ENCODE measurements at places on chromosomes 5 and 9.

DNA sequence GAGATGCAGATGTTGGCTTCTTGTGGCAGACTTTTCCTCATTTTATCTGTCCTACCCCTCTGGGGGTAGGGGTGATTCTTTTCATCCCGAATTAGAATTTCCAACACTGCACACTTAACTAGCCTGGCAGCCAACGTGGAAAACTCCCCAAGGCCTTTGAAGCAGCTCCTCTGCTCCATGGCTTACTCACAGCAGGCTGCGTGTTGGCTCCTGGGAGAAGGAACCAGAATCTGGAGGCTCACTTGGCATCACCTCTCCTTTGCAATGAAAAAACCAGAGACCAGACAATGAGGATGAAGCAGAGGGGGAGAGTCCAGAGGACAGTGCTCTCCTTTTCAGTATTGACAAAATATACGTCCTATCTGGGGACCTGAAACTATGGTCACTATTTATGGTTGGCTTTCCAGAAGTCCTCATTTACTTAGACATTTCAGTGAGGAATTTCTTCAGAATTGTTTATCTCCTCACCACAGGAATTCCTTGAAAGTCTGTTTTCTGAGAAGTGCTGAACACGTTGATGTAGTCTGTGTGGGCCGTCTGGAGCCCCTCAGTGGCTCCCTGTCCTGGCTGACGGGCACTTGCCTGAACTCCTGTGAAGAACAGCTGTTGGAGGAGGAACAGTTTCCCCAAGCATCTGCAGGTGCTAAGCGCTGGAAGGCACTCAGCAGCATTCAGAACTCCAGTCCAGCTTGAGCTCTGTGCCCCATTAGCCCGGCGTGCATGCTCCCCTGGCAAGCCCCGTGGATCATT, 231.3 kb downstream of the RFK start:
- no peak for DNase-seq

GRCh38 chr5:107809201-107810034, 138.7 kb upstream of the EFNA5 start:
- no peak for DNase-seq

GRCh38 chr5:141778206-141778605, 96.2 kb upstream of the ARAP3 start:
- DNase-seq = no peak

DNA sequence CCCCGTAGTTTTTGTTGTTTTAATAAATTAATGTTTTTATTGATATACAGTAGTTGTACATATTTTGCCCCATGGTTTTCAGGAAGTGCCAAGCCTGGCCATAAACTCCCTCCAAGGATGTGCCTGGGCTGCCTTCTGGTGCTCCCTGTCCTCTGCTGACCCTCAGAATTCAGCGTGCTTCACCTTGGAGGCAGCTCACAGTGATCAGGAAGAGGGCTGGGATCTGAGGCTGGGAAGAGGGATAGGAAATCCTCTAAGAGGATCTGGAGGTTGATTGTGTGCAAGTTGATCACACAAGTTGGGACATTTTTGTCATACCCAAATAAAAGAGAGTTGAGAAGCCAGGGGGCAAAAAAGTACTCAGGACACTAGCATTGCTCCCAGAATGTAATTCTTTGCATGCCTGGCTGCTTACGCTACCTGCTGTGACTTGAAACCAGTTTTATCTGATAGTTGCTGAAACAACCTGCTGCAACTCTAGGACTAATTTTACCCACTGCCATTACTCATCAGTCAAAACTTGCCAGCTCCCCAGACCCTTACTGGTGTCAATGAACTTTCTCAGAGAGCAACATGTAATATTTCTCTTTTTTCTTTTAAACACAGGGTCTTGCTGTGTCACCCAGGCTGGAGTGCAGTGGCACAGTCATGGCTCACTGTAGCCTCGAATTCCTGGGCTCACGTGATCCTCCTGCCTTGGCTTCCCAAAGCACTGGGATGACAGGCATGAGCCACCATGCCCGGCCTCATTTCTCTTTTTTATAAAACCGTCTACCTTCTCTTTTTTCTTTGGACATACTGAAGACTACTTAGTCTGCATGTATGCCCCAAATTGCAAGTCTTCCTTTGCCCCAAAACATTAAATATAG, 29.0 kb downstream of the PDE6A start:
- no peak for DNase-seq

GRCh38 chr5:89279391-89280036, 396.5 kb upstream of the MEF2C start:
- no peak for DNase-seq

- no peak for DNase-seq
Measured at GRCh38 chr5:44542470-44542869, 153.2 kb upstream of the FGF10 start.

DNA sequence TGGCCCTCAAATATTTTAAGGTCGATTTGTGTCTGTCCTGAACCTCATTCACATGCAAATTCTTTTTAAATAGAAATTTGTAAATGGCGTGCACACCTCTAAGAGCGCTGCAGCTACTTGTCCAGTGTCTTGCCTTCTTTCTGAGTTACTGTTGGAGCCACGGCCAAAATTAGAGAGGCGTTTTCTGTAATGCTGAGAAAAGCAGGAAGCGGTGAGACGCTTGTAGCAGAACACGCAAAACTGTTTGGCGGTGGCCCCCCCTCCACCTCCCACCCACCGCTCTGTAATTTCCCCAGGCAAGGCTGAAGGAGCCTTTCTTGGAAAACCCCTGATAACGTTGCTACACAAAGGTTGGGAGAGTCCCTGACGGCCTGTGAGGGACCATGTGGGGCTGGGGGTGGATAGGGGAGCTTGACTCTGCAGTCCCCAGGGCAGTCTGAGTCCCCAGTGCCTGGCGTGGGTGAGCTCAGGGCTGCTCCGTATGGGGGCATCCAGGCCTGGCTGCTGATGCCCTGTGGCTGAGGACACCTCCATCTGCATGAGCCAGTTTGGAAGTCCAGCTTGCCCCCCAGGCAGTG, 96.5 kb downstream of the GADD45G start:
- no peak for DNase-seq

DNA sequence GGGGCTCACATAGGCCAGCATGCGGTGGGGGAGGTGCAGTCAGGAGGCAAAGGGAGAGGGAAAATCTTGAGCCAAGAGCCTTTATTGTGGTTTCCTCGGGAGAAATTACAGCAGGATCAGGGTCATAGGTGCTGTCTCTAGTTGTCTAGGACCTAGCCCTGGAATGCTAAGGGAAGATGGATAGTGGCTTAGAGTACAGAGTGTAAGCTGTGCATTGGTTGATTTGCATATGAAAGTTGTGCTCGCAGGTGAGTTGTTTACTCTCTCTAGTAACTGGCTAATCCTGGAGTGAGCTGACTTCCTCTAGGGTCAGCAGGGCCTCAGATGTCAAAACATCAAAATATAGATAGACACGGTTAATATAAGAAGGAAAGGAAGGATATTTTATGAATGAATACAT, 877.7 kb downstream of the TLE4 start:
- no peak for DNase-seq

DNA sequence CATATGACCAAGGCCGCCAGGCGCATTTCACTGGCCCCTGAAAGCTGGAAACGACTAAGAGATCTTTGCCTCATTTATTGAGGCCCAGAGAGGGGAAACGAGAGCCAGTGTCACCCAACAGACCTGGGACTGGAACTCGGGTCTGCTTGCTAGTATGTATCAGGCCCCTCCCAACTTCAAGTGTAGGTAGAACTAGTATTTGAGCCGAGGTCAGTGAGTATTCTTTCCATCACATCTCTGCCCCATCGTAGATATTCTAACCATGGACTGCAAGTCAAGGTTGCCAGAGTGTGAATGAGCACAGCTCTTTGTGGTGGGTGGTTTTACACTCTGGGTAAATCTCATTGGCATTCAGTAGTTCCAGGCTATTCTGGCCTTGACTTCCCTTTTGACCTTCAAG, 42.2 kb downstream of the GPR107 start:
- no peak for DNase-seq

DNA sequence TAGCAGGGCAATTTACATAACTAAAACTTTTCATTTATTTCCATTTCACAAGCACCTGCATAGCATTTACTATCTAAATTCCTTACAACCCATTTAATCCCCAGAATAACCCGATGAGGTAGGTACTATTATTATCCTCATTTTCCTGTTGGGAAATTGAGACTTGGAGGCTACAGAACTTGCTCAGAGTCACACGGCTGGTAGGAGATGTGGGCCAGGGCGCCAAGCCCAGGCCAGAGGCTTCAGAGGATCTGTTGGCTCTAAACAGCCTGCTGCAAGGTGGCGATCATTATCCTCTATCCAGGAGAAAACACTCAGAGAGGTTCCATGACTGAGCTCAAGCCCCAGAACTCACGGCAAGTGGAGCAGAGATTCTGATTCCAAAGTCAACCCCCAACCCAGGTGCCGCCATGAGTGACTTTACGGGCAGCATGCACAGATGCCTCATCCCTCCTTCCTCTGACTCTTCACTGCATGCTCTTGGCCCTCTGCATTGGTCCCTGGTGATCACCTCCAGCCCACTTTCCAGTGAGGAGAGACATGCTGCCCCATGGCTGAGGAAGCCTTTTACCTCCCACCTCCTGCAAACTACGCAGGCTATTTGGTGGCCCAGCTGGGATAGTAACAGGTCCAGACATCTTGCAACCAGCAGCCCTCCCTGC, 168.4 kb upstream of the FSTL4 start:
- no peak for DNase-seq

DNA sequence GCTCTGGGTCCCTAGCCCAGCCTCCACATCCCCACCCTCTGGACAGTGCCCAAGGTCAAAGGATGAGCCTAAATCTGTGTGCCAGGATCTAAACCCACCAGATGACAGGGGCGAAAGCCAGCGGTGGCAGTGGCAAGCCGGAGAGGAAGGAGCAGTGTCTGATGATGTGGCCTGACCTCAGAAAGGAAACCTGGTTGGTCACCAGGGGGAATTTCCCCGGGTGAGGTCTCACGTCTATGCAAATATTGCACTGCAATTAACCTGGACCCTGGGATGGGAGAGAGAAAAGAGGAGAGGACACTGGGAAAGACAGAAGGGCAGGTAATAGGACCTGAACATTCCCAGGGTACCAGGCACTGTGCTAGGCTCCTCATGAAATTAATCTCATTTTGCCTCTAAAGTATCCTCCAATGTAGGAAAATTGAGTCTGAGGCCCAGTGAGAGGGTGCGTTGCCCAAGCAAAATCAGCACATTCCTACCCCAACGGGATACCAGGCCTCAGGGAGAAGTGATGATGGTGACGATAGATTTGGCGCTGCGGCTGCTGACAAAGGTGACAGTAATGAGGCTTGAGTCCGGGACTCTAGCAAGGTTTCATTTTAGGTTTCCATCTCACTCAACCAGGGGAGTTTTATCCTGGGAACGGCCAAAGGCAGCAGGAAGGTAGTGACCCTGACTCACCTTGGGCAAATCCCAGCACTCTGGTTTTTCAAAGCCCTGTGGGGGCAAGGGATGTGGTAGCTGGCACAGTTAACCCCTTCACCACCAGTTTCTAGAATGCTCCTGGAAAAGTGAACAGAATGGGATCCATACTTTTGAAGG, 13.4 kb upstream of the TNIP1 start:
- peak; percentile 39 for DNase-seq

DNA sequence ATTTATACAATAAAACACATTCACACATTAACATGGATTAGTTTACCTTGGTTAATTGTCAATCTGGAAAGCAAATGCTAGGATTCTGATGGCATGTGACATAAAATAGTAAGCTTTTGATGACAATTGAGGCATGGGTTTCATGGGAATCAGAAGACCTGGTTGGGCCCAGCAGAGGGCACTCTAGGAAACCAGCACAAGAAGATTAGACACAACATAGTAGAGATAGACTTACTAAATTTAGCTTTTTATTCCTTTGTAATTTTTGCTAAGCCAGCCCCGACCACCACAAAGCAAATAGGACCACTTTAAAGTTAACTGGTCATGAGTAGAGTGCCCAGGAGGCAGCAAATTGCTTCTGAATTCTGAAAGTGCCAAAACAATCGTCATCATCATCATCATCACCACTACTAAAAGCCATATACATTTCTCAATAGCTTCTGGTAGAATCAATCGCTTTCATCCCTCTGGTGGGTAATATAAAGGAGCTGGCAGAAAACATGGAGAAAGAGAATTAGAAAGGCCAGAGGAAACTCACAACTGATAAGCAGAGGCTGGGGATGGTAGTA, 163.2 kb downstream of the ARRDC3 start:
- peak; percentile 59 for DNase-seq

DNA sequence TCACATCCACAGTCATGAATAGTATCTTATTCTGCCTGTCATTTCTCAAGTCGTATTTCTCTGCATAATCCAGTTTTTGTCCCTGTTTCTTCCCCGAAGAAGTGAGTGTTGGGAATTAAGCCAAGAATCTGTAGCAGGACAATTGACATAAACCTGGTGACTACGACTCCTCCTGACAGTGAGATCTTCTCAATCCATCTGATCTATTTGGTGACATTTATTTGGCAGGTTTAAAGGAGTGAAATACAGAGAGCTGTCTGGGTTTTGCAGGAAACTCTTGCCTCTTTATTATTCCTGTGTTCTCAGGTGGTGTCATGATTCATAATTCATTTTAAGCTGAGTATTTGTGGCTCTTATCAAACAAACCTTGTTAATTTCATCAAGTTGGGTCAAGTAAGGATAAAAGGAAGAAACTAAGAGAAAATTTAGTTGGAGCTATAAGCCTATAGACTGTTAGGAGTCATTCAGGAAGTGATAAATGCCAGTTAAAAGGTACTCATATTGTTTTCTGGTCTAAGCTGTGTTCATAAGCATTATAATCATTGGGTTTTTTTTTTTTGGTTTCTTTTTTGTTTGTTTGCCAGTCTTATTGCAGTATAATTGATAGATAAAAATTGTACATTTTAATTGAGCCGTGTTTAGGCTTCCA, 95.9 kb upstream of the PCSK1 start:
- DNase-seq = no peak

- DNase-seq = peak; percentile 55
Measured at GRCh38 chr9:128684065-128684324, 5.0 kb upstream of the SET start.

- DNase-seq = no peak
Measured at GRCh38 chr9:127626752-127627493, 14.8 kb downstream of the STXBP1 start.

DNA sequence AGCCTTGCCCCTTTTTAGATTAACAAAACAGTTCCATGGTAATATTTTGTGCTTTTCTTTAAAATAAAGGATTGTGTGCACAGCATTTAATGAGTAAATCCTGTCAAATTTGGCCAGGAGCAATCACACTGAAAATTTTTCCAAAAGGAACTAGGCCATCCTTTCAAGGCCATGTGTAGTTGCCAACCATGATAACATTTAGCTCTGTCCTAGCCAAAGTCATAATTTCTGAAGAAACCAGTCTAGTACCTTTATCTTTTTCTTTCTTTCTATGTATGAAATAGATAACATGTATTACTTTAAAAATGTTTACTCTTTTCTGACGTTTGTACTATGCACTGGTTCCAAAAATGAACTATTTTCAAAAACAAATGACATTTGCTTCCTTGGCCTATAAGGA, 143.7 kb downstream of the PBX3 start:
- no peak for DNase-seq

DNA sequence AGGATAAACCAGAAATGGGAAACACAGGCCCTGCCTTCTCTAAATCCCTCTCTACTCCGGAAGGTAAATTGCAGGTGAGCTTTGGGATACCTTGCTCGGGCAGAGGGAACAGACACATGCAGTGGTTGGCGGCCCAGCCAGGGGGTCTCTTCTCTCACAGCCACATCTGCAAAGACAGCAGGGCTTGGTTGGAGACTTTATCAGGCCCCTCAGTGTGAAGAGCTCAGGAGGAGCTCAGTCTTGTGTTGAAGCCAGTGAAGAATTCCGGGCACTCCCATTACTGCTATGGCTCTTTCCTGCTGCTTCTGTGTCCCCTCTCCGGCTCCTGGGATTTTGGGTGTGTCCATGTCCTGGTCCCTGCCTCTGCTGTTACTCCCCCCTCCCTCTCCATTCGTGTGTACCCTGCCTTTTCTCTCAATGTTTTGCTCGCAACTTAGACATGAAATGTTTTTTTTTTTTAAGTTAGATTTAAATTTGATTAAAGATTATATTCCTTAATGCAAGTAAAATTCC, 99.8 kb downstream of the TRIO start:
- no peak for DNase-seq
